ENCODE measurements at places on chromosomes 4 and X. TPM values are rescaled to one million over a fixed set of nuclear protein-coding genes. Genes with fewer than 3 reads are reported as not detected.

The NDST3 gene
- 4.0 TPM for polyA plus RNA-seq

The CNKSR2 gene
- 31.1 TPM for polyA plus RNA-seq

The GNRHR gene
- polyA plus RNA-seq, result not detected

The RIBC1 gene
- 2.2 TPM for polyA plus RNA-seq

The MAPK10 gene
- 147 TPM for polyA plus RNA-seq

The TMEM144 gene
- 1.3 TPM for polyA plus RNA-seq

The S100G gene
- polyA plus RNA-seq, result not detected

The UCP1 gene
- polyA plus RNA-seq, result not detected

The AMER1 gene
- 3.1 TPM for polyA plus RNA-seq

The WDR17 gene
- 59.1 TPM for polyA plus RNA-seq

The XPNPEP2 gene
- not detected for polyA plus RNA-seq

The ARR3 gene
- polyA plus RNA-seq, result not detected

The GABRG1 gene
- 0.22 TPM for polyA plus RNA-seq
